ENCODE measurements at places on chromosomes 6 and 20. TPM values are rescaled to one million over a fixed set of nuclear protein-coding genes. Genes with fewer than 3 reads are reported as not detected.

Gene TMEM74B
- polyA plus RNA-seq = 5.5 TPM

DNA sequence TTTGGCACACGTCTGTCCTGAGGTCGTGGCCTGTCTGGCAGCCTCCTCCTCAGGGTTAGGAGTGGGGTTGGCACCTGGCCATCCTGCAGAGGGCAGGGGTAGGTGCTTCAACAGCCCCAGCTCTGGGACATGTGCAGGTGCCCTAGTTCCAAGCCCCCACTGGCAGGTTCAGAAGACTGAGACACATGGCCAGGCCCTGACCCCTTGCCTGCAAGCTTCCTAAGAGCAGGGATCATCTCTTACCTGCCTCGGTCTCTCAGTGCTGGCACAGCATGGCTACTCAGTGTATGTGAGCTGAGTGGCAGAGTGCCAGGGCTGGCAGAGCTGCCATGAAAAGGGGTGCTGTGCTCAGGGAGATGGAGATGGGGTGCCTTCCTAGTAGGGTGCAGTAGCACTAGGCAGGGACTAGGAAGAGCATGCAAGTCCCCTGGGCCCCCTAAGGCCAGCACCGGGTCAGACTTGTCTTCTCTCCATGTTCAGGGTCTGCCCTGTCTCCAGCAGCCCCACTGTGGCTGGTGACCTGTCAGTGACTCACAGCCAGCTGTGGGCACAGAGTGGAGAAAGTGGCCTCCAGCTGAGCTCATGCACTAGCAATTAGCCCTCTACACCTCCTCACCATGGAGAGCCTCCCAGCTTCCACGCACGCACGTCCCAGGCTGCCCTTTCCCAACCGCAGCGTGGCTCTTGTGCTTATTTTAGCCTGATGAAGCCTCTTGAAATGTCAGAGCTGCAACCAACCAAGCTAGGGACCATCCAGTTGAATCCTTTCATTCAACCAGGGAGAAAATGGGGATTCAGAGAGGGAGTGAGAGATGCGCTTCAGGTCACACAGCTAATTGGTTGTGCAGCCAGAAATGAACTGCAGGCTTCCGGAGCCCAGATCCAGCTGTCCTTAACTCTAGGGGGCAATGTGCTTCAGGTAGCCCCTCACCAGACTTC lies 116.6 kb downstream of the MRPL14 start:
- no peak overlapping the region for H3K27ac ChIP-seq
- no peaks in the 10 kb centered on the region for H3K27me3 ChIP-seq
- H3K4me3 ChIP-seq = no peak overlapping the region
- H3K4me1 ChIP-seq = no peaks in the 10 kb centered on the region

DNA sequence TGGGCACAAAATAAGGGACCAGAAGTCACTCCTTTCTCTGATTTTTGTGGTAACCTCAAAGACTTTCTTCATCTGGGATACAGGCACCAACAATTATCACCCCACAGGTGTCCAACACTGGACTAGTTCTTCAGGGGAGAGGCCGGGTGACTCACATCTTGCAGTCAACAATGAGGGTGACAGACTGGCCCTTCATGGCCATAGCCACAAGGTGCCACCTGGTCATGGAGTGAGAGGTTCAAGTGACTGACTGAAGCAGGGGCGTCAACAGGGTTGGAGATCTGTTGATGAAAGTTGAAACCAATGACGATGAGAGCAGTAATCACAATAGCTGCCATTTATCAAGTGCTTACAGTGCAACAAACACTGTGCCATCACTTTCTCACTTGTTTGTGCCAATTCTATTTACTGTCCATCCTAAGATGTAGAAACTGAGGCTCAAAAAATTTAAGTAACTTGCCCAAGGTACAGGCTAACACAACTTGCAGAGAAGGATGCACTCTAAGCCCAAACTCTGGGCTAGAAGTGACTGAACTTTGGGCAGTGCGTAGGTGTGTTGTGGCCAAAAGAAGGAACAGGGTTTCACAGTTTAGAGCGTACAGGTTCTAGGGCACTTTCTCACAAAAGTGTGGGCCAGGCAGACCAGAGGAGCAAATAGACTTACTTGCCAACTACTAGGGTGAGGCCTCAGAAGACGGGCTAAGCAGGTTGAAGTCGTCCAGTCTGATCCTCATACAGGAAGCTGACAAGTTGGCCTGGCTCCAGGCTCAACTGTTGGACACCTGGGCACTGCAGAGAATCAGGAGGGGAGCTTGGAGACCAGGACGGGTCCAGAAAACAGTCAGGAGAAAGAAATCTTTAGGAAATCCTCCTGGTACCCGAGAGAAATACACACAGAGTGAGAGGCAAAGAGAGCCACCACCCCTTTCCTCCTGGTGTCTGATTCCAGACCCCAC lies 30.4 kb downstream of the HLA-DPB1 start:
- no peak overlapping the region for H3K4me3 ChIP-seq
- no peak overlapping the region for H3K27ac ChIP-seq
- no peaks in the 10 kb centered on the region for H3K36me3 ChIP-seq
- peaks cover 27% of the 10 kb centered on the region for H3K27me3 ChIP-seq

DNA sequence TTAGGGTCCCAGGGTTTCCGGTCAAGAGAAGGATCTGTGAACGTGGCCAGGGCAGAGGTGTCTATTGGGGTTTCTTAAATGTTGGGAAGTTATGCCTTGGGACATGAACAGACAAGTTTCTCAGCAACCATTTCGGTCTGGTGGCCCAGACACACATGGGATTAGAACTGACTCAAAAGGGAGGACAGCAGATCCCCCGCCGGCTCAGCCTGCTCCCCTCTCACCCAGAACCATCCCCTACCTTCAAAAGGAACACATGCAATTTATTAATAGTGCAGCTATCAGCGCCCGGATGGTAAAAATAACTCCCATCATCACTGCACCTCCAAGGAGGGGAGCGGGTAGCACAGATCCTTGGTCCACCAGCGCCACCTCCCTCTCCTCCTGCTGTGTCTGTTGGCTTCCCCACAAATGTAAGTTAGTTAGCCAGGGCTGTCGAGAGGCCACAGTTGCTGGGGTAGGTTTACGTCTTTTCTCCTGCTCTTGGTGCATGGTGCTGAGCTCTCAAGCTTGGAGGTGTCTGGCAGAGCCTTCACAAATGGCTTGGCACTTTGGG lies 77.1 kb downstream of the TRAM2 start:
- H3K27ac ChIP-seq = no peak overlapping the region
- DNase-seq = no peak
- no peaks in the 10 kb centered on the region for H3K36me3 ChIP-seq
- no peaks in the 10 kb centered on the region for H3K4me1 ChIP-seq

GRCh38 chr6:104957301-104958177 lies 632 bp downstream of the LIN28B start:
- DNase-seq = peak; percentile 30
- no peaks in the 10 kb centered on the region for H3K36me3 ChIP-seq
- H3K27ac ChIP-seq = peak overlapping the region; percentile 53
- H3K4me1 ChIP-seq = no peaks in the 10 kb centered on the region
- H3K4me3 ChIP-seq = peak overlapping the region; percentile 63

DNA sequence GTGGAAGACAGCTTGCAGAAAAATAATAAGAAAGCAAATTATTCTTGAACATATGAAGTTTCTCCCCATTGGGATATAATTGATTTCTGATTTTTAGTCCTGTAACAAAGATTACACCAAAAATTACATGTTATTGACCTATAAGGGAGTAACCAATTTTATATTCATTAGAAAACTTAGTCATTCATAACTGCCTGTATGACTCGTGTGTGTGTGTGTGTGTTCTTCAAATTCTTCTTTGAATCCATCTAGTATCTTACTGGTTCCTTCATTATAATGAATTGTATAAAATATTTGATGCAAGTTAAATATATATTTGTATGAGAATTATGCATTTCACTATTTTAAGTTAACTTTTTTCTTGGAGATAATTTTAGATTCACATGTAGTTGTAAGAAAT lies 310.4 kb downstream of the HAO1 start:
- no peaks in the 10 kb centered on the region for H3K36me3 ChIP-seq
- no peaks in the 10 kb centered on the region for H3K27me3 ChIP-seq
- H3K4me3 ChIP-seq = no peak overlapping the region
- no peaks in the 10 kb centered on the region for H3K4me1 ChIP-seq

Gene ABHD16B
- 0.95 TPM for polyA plus RNA-seq

DNA sequence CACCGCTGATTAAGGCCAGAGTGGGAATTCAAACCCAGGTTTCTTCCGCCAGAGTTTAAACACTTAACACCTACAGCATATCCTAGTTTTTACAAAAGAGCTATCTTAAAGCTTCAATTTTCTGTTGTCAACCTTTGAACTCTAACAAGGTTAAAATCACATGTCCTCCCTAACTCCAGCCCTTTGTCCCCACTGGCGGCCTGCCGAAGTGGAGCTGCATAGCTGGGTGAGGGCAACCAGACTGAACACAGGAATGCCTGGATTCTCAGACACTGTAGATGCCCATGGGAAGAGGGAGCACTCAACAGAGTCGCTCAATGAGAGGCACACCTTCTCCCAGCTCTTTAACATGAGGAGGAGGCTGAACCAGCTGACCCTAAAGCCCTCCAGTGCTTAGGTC lies 59.1 kb downstream of the LRFN2 start:
- no peaks in the 10 kb centered on the region for H3K4me1 ChIP-seq
- H3K27me3 ChIP-seq = peaks cover 4% of the 10 kb centered on the region
- no peaks in the 10 kb centered on the region for H3K36me3 ChIP-seq
- peak; percentile 11 for DNase-seq
- H3K4me3 ChIP-seq = no peak overlapping the region

DNA sequence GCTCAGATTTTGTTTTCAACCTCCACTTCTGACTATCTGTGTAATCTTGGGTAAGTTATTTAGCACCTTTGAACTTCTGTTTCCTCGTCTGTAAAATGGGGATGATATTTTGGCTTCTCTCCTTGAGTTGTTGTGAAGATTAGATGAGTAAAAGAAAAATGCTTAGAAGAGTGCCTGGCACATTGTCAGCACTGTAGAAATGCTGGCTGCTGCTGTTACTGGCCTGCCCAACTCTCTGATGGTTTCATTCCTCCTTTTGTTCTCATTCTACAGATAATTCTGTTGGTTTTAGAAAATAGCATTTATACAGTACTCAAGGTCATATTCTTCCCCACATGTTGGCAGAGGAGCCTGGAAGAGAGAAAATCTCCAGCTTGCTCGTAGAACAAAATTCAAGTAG lies 547.2 kb upstream of the JAG1 start:
- no peak overlapping the region for H3K27ac ChIP-seq
- no peaks in the 10 kb centered on the region for H3K36me3 ChIP-seq
- peaks cover 13% of the 10 kb centered on the region for H3K4me1 ChIP-seq
- no peak for DNase-seq
- no peak overlapping the region for H3K4me3 ChIP-seq
- H3K27me3 ChIP-seq = no peaks in the 10 kb centered on the region

GRCh38 chr6:143961886-143962878 lies 45.9 kb downstream of the PLAGL1 start:
- no peaks in the 10 kb centered on the region for H3K36me3 ChIP-seq
- peak overlapping the region; percentile 39 for H3K27ac ChIP-seq
- H3K4me1 ChIP-seq = peaks cover 35% of the 10 kb centered on the region

Gene INSM1
- 1.3 TPM for polyA plus RNA-seq

Gene ARHGAP40
- 1.1 TPM for polyA plus RNA-seq

DNA sequence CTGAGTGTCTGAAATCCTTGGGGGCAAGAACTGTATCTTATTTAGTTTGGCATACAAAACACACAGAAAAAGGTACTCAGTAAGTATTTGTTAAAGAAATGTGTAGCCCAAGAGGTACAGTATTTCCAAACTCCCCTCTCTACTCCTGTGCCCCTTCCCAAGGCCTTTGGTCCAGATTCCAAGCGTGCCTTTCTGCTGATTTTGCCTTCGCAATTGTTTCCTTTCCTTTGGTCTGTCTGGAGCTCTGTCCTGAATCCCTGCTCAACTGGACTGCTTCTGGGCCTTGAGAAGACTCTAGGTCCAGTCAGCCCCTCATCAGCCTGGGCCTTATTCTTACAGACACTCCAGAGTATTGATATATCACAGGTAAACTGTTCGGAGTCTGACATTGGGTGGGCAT lies 122.2 kb upstream of the SYNCRIP start:
- H3K27me3 ChIP-seq = no peaks in the 10 kb centered on the region
- no peaks in the 10 kb centered on the region for H3K4me1 ChIP-seq
- no peak overlapping the region for H3K27ac ChIP-seq

- H3K27ac ChIP-seq = peak overlapping the region; percentile 68
- no peaks in the 10 kb centered on the region for H3K36me3 ChIP-seq
- no peak overlapping the region for H3K4me3 ChIP-seq
- H3K4me1 ChIP-seq = peaks cover 7% of the 10 kb centered on the region
- H3K27me3 ChIP-seq = no peaks in the 10 kb centered on the region
- DNase-seq = no peak
Observed at GRCh38 chr20:7091655-7092054, 324.2 kb downstream of the BMP2 start.

DNA sequence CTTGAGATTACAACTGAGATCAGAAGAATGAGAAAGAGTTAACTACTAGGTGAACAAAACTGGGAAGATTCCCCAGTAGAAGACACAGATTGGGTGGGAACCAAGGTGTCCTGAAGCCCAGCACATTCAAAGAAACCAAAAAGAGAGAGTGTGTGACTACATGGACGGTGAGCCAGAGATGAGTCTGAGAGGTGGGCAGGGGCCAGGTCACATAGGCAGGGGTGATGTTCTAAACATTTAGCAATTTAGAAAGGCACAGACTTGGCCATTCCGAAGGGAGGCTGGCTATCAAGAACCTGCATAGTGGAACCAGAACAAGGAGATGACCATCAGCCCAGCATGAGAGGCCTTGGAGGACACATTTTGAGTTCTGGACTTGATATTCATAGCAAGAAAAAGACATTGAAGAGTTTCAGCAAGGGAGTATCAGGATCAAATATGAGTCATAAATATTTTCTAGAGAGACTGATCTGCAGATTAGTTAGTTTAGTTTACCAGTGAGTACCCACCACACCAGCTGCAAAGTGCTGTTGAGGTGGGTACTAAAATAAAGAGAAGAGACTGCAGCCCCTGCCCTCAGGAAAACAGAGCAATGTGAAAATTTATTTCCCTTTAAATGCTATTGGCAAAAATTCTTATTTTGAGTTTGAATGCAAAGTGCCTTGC lies 340.5 kb upstream of the PRDM1 start:
- H3K27ac ChIP-seq = no peak overlapping the region
- no peak overlapping the region for H3K4me3 ChIP-seq
- no peaks in the 10 kb centered on the region for H3K4me1 ChIP-seq
- no peaks in the 10 kb centered on the region for H3K27me3 ChIP-seq
- H3K36me3 ChIP-seq = peaks cover 4% of the 10 kb centered on the region
- DNase-seq = no peak

Gene NCOA5
- 26.2 TPM for polyA plus RNA-seq

GRCh38 chr6:80550281-80550680 lies 443.8 kb downstream of the BCKDHB start:
- H3K27ac ChIP-seq = no peak overlapping the region
- no peaks in the 10 kb centered on the region for H3K27me3 ChIP-seq
- no peak overlapping the region for H3K4me3 ChIP-seq
- H3K36me3 ChIP-seq = no peaks in the 10 kb centered on the region
- no peaks in the 10 kb centered on the region for H3K4me1 ChIP-seq
- DNase-seq = no peak

DNA sequence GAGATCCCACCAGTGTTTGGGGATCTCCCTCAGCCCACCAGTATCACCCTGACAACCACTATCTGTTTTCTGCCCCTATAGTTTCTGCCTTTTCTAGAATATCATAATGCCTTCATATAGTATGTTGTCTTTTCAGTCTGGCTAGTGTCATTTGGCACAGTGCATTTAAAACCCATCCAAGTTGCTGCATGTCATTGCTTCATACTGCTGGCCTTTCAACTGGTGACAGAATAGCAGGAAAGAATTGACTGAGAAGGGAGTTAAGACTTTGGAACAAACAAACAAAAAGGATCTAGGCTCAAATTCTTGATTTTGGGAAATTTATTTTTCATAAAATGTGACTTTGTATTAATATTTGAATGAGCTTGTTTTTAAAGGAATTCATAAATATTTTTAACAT lies 4.5 kb downstream of the LMBRD1 start:
- H3K4me3 ChIP-seq = no peak overlapping the region
- no peak for DNase-seq
- no peaks in the 10 kb centered on the region for H3K27me3 ChIP-seq
- H3K27ac ChIP-seq = no peak overlapping the region

Gene SMOC2
- 77.6 TPM for polyA plus RNA-seq

GRCh38 chr20:62611012-62611411 lies 31.3 kb upstream of the SLCO4A1 start:
- no peaks in the 10 kb centered on the region for H3K36me3 ChIP-seq
- H3K27me3 ChIP-seq = no peaks in the 10 kb centered on the region
- no peak overlapping the region for H3K4me3 ChIP-seq

Measured in hepatocyte (in vitro differentiated cells).